Naive thymus-derived CD8-positive, alpha-beta T cell (primary cell): ENCODE measurements at places on chromosomes 11 and 22.

DNA sequence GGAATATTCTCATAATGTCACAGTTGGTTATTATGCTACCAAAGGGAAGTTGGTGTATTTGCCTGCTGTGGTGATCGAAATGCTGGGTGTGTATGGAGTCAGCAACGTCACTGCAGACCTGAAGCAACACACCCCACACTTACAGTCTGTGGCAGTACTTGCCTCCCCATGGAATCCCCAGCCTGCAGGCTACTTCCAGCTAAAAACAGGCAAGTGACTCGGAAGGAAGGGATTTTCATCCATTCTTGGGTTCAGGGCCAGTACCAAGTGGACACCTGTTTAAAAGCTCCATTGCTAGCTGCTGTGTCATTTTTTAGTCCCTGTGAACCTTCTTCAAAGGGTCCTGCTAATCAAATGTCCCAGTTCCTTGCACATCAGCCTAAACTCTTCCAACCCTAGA, 149.6 kb downstream of the C11orf91 start:
- DNase-seq = no peak

DNA sequence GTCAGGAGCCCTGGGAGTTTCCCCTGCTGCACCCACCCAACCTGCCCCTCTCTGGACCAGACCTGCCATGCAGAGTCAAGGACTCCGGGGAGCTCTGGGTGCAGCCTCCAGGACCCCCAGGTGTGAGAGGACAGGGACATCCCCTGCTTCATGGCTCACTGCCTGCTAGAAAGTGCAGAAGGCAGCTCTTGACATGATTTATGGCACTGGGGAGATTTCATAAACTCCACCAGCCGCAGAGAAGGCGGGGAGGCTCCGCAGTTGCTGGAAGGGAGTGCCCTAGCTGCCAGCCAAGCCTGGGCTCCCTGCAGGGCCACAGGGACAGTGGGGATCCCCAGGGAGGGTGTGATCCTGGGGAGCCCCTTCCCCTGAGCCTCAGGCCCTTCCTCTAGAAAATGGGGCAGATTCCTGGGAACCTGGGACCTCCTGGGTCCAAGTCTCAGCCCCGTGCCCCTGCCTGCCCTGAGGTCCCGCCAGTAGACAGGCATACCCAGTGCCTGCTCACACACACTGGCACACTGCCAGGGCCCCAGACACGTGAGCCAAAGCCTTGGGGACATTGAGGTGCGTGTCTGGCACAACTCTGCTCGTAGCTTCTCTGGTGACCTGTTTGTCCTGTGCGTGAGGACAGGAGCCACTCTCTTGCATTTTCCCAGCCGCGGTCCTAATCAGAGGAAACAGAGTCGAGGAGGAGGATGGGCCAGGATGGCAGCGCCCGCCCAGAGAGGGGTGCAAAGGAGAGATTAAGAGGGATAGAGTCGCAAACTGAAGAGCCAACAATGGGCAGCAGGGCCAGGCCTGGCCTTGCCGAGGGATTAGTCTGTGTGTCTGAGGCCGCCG, 13.8 kb downstream of the CABP7 start:
- DNase-seq = no peak

- no peak for DNase-seq
These were observed at the start of gene OR2AG2 for GRCh38 chr11:6771926-6772893. Gene OR2AG2, minus strand, starts transcription at chr11:6771976. Its CDS starts 3,019 bp downstream, at chr11:6768957.

DNA sequence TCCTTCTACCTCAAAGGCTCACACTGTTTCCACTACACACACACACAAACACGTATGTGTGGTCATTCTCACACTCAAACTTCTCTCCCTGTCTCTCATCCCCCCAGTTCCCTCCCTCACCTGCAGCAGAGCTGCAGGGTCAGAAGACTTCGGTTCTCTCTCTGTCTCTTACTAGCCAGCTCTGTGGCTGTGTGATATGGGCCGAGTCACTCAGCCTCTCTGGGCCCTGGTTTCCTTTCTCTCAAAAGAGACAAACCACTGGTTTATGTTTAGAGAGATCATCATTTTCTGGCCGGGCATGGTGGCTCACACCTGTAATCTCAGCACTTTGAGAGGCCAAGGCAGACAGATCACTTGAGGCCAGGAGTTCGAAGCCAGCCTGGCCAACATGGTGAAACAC, 21.1 kb downstream of the TSPAN18 start:
- no peak for DNase-seq

- no peak for DNase-seq
These were observed 49.5 kb downstream of the PACS1 start for GRCh38 chr11:66119348-66120133.

DNA sequence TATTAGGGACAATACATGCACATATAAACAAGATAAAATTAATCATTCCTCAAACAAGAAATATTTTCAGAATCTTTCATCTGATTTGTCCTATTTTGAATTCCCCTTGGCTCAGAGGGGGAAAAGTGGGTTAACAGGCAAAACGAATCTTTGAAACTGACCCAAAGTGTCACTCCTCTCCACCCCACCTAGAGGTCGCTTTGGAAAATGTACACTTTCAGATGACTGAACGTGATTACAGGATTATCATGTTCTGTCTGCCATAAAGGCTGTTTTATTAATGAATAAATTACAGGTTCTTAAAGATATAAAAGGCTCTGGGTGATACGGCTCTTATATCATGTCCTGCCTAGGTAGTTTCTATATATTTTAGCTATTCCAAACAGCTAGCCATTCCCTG, 1735.0 kb downstream of the LRRC4C start:
- DNase-seq = no peak

GRCh38 chr11:61994981-61995380, 27.5 kb upstream of the FTH1 start:
- DNase-seq = no peak

DNA sequence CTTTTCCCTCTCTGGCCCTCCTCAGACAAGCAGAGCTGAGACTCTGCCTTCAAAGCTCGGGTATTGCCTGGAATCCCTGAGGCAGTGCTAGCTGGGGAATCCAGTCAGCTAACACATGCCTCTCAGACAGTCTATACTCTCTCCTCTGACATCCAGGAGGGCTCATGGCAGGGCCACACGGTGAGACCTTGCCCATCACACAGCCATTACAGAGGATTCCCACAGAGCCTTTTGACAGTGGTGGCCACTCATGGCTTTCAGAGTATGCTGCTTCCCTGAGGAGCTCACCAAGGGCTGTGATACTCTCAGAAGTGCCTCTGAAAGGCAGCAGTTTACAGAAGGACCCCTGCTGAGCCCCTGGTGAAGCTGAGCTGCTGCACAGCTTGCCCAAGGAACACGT, 165.3 kb downstream of the RRAS2 start:
- no peak for DNase-seq

- DNase-seq = no peak
These were observed 961 bp downstream of the SUSD2 start for GRCh38 chr22:24181996-24182899.

- DNase-seq = no peak
These were observed 9.4 kb downstream of the CCDC188 start for GRCh38 chr22:20141186-20142077.

GRCh38 chr22:27537501-27537900, 264.1 kb downstream of the MN1 start:
- no peak for DNase-seq

DNA sequence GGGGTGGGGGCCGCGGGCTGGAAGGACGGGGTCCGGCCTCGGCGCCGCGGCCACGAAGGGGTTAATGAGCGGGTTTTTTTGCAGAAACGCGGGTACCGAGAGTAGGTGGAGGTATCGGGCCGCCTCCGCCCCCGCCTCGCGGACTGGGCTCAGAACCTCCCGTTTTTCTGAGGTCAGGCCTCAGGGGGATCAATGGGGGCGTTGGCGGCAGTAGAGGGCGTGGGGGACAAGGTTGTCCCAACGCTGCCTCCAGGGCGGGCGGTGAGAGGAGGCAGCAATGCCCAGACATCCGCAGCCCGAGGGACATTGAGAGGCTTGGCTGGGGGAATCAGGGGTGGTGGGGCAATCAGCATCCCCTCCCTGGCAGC, 34.8 kb upstream of the PRODH start:
- DNase-seq = no peak

GRCh38 chr11:116225784-116226585, 546.8 kb downstream of the BUD13 start:
- no peak for DNase-seq

- DNase-seq = no peak
These were observed 32.3 kb downstream of the TMPRSS5 start for GRCh38 chr11:113673550-113674396.

- no peak for DNase-seq
These were observed 140.2 kb upstream of the SESN3 start for GRCh38 chr11:95371153-95371552.

GRCh38 chr22:31615940-31616314, 46.1 kb downstream of the PISD start:
- DNase-seq = no peak

DNA sequence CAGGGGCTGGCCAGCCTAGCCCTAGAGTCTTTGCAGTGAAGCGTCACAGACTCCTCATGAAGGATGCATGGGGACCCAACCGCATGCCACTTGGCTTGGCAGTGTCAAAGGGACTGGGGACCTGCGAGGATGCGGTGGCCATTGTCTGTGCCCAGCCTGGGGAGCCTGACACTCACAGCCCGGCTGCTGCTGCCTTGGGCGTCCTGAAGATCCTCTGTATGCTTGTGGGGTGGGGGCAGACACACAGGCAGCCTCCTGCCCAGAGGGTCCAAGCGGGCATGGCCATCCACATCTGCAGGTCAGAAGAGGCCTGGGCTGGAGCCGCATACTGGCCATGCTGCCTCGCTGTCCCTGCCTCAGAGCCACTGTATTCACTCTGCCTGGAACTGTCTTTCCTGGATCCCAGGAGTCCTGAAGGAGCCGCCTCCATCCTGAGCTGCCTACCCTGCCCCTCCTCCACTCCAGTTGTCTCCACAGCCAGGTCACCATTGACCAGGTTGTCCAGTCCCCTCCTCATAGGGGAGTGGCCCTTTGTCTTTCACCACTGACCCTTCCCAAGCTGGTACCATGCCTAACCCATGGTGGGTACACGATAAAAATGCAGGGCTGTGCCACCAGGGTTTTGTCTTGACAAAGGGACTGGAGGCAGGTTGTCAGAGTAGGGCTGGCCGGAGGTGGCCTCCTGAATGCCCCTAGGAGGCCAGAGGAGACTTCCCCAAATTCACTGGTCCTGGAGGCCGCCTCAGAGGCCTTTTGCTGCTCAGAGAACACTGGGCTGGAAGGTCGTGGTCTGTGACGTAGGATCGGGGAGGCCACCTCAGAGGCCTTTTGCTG, 107.0 kb downstream of the KCNQ1OT1 start:
- no peak for DNase-seq

DNA sequence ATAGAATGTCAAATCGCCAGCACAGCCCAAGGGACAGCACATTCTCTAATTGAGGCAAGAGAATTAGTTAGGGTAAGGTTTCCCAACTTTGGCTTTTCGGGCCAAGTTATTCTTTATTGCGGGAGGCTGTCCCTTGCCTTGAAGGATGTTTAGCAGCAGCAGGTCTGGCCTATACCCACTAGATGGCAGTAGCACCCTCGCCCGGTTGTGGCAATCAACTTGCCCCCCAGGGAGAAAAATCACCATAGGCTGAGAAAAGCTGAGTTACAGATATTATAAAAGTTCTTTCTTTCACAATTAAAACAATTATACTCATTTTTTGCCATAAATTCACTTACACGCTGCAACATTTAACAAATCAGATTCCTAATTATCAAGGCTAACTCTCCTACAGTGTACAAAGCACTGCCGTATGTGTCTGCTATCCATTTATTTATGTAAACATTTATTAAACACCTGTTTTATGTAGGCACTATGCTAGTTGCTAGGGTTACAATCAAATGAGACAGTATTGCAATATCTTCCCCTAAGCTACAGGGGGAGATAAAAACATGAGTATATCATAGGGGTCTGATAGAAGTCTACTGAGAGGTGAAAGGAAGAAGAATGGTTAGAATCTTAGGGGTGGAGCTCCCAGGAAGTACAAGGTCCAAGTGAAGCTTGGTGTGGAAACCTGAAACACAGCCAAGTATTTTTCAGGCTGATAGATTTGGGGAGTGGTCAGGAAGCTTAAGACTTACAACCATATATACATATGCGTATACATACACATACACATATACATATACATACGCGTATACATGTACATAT, 452.3 kb downstream of the RAB38 start:
- DNase-seq = no peak

DNA sequence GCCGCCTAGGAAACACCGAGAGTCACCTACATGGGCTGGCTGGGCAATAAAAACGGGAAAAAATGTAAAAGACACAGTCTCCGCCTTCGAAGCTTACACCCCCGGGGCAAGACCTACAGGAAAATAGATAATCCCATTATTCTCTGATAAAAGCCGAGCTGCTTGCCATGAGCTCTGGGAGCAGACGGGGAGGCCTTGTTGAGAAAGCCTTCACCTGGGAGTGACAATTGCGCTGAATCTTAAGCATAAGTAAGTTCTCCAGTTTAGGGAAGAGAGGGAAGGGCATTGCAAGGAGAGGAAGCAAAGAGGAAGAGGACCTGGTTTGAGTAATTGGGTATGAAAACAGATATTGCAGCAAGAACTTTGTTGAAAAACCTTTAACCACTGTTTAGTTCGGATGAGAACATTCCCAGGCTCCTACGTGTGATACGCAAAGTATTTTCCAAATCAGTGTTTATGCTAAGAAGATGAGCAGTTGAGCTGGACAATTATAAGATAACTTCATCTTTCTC, 813 bp upstream of the BTBD10 start:
- DNase-seq = no peak

- DNase-seq = no peak
These were observed 40.1 kb upstream of the CXCR5 start for GRCh38 chr11:118843565-118843964.

GRCh38 chr22:39132281-39132680, 20.2 kb downstream of the CBX7 start:
- DNase-seq = no peak

DNA sequence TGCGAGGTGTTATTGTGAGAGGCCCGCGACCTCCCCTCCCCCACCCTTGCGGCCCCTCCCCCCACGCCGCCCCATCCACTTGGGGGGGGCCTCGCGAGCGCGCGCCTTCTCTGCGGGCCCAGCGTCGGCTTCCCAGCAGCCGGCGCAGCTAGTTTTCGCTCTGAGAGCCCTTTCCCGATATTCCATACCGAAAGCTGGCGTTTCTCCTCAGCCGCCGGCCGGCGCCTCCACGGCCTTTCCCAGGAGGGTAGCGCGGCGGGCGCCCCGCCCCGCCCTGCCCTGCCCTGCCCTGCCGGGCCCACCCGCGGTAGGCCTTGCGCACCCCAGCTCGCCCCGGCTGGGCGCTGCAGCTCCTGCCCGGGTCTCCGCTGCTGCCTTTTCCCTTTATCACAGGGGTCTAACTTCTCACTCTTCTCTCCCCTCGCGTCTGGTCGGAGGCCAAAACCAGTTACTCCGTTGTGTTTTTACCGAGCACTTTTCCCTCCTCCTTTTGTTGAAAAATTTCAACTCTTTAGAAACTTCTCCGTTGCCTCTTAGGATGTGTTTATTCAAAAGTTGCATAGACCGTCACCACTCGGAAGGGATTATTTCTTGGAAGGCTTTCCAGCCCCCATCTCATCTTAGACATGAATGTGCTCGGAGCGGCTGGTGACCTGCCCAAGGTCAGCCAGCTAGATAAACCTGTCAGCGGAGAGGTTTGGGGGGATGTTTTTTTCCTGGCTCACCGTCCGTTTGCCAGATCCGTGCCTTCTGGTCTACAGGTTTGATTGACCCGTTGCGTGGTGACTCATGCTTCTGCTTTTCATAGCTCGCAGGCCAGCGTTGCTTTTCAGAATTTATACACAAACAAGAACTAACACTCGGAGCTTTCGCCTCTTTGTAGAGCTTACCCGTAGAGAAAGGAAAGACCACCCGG, 648 bp downstream of the PAFAH1B2 start:
- DNase-seq = no peak

- no peak for DNase-seq
These were observed 6.4 kb downstream of the SELENOM start for GRCh38 chr22:31100762-31101525.
